ENCODE measurements at places on chromosomes 12 and 14. TPM values are rescaled to one million over a fixed set of nuclear protein-coding genes. Genes with fewer than 3 reads are reported as not detected.
A peak's percentile ranks its signal among the peaks of the same experiment; 100 is the strongest.

GSC gene
- 0.60 TPM for total RNA-seq

CLEC4E gene
- total RNA-seq: 2.0 TPM

DNA sequence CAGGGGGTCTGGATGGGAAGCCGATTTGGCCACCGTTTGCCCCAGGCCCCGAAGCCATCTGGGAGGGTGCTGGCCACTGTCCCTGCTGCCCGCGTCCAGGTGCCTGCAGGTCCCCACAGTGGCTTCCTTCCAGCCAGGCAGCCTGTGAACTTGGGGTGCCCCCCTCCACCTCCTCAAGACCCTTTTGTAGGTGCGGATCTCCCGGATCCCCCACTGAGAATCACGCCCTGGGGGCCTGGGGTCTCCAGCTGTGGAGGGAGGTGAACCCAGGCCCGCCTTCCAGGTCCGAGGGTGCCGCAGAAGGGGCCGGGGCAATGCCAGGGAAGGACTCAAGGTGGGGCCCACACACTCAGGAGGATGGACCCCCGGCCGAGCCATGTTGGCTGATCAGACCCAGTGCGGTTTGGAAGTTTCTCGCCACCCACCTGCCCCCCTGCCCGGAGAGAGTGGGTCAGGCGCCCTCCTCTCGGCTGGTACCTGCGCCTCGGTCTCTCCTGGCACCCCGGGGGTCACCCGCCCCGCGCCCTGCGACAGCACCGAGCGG is 1.7 kb downstream of the MMP17 start:
- no peak overlapping the region for H3K27ac ChIP-seq
- peaks cover 40% of the 10 kb centered on the region for H3K27me3 ChIP-seq
- peak overlapping the region; percentile 86 for H3K4me3 ChIP-seq

DNA sequence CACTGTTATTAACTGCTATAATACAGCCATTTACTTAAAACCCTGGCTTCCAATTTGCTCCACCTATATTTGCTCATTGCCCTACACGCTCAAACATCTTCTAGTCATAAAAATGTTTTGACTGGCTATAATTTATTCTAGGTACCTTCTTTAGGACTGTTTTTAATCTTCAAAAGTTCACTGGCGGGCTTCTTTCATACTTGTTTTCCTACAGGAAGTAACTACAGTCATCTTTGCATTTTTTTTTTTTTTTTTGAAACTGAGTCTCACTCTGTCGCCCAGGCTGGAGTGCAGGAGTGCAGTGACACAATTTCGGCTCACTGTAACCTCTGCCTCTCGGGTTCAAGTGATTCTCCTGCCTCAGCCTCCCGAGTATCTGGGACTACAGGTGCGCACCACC is 32.5 kb downstream of the MPHOSPH9 start:
- H3K27me3 ChIP-seq: no peaks in the 10 kb centered on the region
- peak overlapping the region; percentile 86 for H3K27ac ChIP-seq
- H3K36me3 ChIP-seq: peaks cover under 1% of the 10 kb centered on the region
- DNase-seq: no peak
- peaks cover 11% of the 10 kb centered on the region for H3K4me1 ChIP-seq

DNA sequence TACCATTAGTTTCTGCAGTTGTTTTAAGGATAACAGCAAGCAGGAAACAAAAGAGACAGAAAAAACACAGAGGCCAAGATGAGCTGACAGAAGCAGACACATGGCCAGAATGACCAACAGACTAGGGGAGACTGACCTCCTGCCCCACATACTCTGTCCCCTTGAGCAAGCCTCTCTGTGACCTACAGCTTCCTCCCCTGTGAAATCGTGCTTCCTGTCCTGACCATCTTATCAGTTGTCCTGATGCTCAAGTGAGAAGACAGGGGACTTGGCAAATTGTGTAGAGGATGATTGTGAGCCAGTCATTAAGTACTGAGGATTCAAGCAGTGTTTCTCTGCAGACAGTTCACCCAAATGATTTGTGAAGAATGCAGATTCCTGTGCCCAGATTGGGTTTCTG is 229.0 kb downstream of the SLC41A2 start:
- DNase-seq: no peak
- H3K27me3 ChIP-seq: no peaks in the 10 kb centered on the region

- DNase-seq: no peak
- H3K27me3 ChIP-seq: peaks cover 7% of the 10 kb centered on the region
- no peak overlapping the region for H3K4me3 ChIP-seq
- H3K27ac ChIP-seq: no peak overlapping the region
- H3K36me3 ChIP-seq: no peaks in the 10 kb centered on the region
These were observed 215.4 kb downstream of the MSRB3 start for GRCh38 chr12:65493913-65494245.

KRT73 gene
- total RNA-seq: 1.1 TPM

GRCh38 chr12:33427071-33427470 is 12.5 kb downstream of the SYT10 start:
- H3K4me3 ChIP-seq: no peak overlapping the region
- H3K4me1 ChIP-seq: no peaks in the 10 kb centered on the region
- no peaks in the 10 kb centered on the region for H3K36me3 ChIP-seq

ALDH1L2 gene
- total RNA-seq: 0.20 TPM

- H3K36me3 ChIP-seq: peaks cover 2% of the 10 kb centered on the region
- H3K27ac ChIP-seq: peak overlapping the region; percentile 47
- peaks cover 13% of the 10 kb centered on the region for H3K4me1 ChIP-seq
- H3K4me3 ChIP-seq: no peak overlapping the region
- no peak for DNase-seq
These were observed 2.4 kb downstream of the RILPL1 start for GRCh38 chr12:123531091-123531490.

- peaks cover 22% of the 10 kb centered on the region for H3K36me3 ChIP-seq
- no peaks in the 10 kb centered on the region for H3K27me3 ChIP-seq
- no peak overlapping the region for H3K4me3 ChIP-seq
These were observed 59.9 kb downstream of the TTLL5 start for GRCh38 chr14:75720842-75721498.

DNA sequence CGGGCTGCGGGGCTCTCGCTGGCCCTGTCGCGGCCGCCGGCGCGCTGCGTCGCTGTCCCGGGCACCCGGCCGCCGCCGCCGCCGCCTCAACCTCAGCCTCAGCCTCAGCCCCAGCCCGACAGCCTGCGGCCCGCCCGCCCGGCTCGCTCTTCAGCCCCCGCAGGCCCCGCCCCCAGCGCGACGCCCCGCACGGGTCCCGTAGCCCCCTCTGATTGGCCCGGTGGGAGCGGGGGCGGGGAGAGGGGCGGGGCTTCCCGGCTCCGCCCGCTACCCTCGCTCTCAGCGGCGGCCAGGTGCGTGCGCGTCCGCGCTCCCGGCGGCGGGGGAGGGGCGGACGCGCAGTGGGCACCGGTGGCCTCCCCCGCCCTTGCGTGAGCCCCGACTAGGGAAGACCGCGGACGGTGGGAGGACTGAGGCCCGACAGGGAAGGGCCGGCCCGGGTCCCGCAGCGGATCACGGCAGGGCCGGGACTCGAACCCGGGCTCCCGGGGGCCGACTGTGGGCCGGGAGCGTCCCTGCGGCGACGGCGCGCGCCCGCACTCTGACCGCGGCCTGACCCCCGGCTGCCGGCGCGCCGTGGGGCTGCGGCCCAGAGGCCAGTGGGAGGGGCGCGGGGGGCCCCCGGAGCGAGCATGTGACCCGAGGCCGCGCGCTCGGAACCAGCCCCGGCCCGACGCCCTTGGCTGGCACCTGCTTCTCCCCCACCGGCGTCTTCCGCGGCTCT is at the start of gene PPP1R13B:
Gene PPP1R13B, minus strand, starts transcription at position 125 of the 724 bp plus-strand sequence. CDS start 268 bp downstream, outside the sequence.
- peak; percentile 94 for DNase-seq
- H3K27ac ChIP-seq: peak within 1 kb of the TSS; percentile 39
- H3K36me3 ChIP-seq: no peaks in the 10 kb centered on the region

DNA sequence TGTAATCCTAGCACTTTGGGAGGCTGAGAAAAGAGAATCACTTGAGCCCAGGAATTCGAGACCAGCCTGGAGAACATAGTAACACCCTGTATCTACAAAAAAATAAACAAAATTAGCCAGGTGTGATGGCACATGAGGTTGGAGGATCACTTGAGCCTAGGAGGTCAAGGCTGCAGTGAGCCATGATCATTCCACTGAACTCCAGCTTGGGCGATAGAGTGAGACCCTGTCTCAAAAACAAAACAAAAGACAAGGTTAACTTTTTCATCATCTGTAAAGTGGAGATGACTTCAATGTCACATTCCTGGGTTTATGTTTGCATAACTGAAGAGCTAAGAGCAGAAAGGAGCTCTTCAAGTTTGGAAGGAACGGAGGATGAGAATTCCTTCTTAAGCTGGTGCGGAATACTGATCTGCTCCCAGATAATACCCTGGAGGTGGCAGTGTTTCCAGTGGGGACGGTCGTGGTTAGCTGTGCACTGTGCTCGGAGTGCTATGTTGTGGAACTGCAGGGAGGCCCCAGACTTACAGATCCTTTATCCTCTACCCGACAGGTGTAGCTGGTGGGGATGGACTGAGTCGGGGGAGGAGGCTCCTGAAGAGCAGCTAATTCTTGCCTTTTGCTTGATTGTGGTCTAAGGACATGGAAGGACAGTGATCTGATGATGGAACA is 22.5 kb upstream of the BICD1 start:
- H3K27ac ChIP-seq: no peak overlapping the region
- no peaks in the 10 kb centered on the region for H3K4me1 ChIP-seq
- no peaks in the 10 kb centered on the region for H3K27me3 ChIP-seq
- H3K4me3 ChIP-seq: no peak overlapping the region
- no peak for DNase-seq

DNA sequence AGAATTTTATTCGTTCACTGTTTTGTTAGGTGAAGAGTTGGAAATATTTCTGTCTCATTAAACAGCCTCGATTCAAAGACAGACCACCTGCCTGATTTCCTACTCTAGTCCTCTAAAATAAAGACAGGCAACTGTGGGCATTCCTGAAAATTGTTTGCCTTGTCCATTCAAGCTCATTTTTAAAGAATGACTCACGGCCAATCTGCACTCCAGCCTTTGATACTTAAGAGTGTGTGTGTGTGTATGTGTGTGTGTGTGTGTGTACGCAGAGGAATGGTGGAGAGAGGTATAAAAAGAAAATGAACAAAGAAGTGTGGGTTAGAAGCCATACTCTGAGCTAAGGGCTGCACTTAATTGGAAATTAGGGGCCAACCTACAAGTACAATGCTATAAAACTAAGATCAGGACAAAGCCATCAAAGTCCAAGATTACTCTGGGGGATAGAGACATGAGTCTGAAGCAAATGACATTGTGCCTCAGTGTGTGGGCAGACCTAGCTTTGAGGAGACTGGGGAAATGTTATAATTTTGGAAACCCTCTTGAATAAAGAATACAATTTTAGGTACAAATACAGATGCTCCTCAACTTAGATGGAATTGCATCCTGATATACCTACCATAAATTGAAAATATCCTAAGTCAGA is 45.6 kb upstream of the SOCS2 start:
- H3K27me3 ChIP-seq: peaks cover 5% of the 10 kb centered on the region
- H3K36me3 ChIP-seq: no peaks in the 10 kb centered on the region
- H3K4me3 ChIP-seq: no peak overlapping the region
- no peak overlapping the region for H3K27ac ChIP-seq
- DNase-seq: no peak

DNA sequence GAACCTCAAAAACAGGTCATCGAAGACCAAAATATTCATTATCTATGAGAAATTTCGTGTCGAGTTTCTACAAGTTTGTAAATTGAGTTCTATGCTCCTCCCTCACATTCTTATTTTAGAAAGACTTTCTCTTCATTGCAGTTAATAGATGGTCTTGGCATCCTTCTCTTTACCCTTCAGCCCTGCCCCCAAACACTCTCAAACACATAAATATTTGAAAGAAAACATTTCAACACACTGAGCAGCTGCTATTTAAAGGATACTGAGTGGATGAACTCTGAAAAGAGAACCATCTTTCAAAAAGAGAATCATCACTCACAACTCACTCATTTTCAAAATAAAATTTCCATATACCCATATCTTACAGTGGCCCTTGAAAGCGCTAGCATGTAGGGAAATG is 67.1 kb downstream of the NUAK1 start:
- H3K27me3 ChIP-seq: peaks cover 12% of the 10 kb centered on the region
- no peak overlapping the region for H3K27ac ChIP-seq
- no peaks in the 10 kb centered on the region for H3K36me3 ChIP-seq
- H3K4me3 ChIP-seq: no peak overlapping the region
- DNase-seq: no peak
- H3K4me1 ChIP-seq: no peaks in the 10 kb centered on the region

MYH6 gene
- total RNA-seq: not detected

APOF gene
- not detected for total RNA-seq

DNA sequence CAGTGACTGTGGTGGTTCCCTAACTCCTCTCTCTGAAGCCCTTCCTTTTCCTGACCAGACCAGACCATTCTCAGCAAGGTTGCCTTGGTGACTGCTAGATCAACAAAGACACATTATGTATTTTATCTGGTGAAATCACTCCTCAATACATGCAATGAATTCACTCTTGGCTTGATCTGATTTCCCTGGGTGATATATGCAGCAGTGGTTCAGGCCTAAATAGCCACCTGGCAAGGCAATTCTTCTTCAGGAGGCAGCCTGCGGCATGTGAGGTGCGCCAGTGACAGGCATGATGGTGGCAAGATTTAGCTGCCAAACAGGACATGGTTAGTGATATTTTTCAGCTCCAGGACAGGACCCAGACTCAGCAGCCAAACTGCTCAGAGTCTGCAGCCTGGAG is 350.3 kb upstream of the CCDC196 start:
- no peak overlapping the region for H3K4me3 ChIP-seq
- no peak for DNase-seq
- H3K36me3 ChIP-seq: peaks cover 2% of the 10 kb centered on the region
- no peak overlapping the region for H3K27ac ChIP-seq

GRCh38 chr12:30823764-30824163 is 69.0 kb upstream of the CAPRIN2 start:
- peaks cover 7% of the 10 kb centered on the region for H3K36me3 ChIP-seq
- peak overlapping the region; percentile 95 for H3K4me3 ChIP-seq
- H3K4me1 ChIP-seq: peaks cover 15% of the 10 kb centered on the region
- DNase-seq: no peak
- peak overlapping the region; percentile 84 for H3K27ac ChIP-seq
- H3K27me3 ChIP-seq: peaks cover 80% of the 10 kb centered on the region

DNA sequence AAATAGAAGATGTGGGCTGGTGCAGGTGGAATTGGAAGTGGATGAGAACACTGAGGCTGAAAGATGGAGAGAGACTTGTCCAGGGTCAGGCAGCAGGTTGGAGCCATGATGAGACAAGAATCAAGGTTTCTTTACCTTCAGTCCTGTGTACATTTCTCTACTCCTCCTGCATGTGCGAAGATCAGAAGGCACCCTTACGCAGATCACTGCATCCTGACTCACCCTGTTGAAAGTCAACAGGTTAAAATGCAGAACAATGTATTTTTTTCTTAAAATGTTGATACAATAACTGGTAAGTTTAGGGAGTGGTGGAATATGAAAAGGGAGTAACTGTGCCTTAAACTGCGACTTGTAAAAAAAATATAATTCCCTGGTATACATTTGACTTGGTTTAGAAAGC is 47.8 kb downstream of the TESPA1 start:
- H3K4me3 ChIP-seq: no peak overlapping the region
- H3K27ac ChIP-seq: peak overlapping the region; percentile 78
- no peaks in the 10 kb centered on the region for H3K27me3 ChIP-seq
- peaks cover 4% of the 10 kb centered on the region for H3K36me3 ChIP-seq

DNA sequence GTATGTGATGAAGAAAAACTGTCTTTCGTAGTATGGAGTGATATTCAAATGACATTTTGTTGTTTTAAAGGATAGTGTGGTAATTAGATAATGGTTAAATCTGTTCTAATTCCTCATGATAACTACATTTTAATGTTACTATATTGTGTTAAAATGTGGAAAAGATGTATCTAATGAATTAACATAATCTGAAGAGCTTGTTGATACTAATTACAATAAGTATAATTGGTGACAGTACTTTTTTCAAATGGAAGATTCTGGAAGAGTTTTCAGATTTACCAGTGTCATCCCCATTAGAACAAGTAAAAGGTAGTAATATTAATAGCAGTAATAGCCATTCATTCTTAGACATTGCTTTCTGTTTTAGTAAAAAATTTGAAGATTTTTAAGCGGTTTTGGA is 37.6 kb downstream of the CAND1 start:
- H3K27me3 ChIP-seq: no peaks in the 10 kb centered on the region
- peaks cover 13% of the 10 kb centered on the region for H3K36me3 ChIP-seq
- no peak overlapping the region for H3K4me3 ChIP-seq
- peaks cover 11% of the 10 kb centered on the region for H3K4me1 ChIP-seq
- DNase-seq: no peak
- H3K27ac ChIP-seq: no peak overlapping the region
